Stimulated activated CD8-positive, alpha-beta memory T cell treated with anti-CD3 and anti-CD28 coated beads, Interleukin-2, amount 100 ng/mL, for 1 hour (primary cell): ENCODE measurements at places on chromosomes 7 and 10.

- no peak for DNase-seq
These were observed 18.2 kb upstream of the COL13A1 start for GRCh38 chr10:69783515-69783914.

DNA sequence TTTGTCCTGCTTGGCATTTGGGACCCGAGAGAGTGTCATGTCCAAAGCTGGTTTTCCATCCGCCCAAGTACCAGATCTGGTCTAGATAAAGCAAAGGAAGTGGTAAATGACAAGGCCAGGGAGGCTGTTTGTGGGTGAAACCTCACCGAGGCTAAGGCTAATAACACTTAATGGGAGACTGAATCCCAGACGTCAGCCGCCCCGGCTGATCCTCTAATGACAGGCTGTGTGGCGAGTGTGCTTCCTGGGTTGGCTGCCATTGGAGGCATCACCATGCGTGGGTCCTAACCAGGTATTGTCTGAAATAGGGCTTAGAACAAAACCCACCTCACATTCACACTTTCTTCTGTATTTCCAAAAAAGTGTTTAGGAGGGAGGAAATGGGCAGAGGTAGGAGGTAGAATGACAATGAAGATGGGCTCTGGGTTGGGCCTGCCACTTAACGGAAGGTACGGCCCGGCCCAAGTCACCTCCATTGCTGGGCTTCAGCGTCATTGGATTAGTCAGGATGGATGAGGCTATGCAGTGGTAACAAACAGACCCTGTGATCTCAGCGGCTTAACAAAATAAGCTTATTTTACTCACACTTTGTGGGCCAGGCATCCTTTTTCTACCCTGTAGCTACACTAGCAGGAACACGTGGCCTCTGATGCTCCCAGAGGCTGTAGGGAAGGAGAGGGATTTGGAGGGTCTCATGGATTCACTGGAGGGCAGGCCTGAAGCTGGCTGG, 59.7 kb downstream of the PROSER2 start:
- DNase-seq = no peak

GRCh38 chr7:2496375-2496774, 20.2 kb upstream of the GRIFIN start:
- no peak for DNase-seq

DNA sequence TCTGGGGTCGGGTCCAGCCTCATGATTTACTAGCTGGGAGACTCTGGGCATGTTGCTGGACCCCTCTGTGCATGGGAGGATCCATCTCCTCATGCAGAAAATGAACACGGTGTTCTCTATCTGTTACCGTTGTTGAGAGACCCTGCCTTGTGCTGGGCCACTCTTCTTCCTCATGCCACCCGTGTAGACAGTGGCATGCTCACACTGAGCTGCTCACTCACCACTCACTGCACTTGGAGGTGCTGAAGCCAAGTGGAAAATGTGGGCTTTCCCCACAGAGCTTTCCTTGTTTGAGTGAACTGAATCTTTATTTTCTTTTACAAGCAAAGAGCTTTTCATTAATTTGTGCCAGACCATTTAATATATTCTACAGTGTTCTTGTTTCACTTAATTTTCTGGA, 77.5 kb upstream of the GDF10 start:
- no peak for DNase-seq

DNA sequence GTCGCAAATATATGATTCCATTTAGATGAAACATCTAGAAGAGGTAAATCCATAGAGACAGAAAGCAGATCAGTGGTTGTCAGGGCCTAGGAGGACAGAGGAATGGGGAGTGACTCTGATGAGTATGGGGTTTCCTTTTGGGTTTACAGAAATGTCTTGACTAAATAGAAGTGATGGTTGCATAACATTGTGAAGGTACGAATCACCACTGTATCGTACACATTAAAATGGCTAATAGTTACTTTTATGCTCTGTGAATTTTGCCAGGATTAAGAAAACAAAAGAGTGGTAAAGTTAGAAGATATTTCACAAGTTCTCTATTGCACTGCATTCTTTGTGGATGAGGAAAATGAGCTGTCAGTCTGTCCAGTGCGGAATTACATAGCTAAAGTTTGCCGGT, 407.4 kb downstream of the KCNMA1 start:
- DNase-seq = no peak

- no peak for DNase-seq
These were observed 176.1 kb upstream of the TNS3 start for GRCh38 chr7:47757921-47758411.

- no peak for DNase-seq
These were observed 42.2 kb upstream of the NRF1 start for GRCh38 chr7:129569326-129569725.

DNA sequence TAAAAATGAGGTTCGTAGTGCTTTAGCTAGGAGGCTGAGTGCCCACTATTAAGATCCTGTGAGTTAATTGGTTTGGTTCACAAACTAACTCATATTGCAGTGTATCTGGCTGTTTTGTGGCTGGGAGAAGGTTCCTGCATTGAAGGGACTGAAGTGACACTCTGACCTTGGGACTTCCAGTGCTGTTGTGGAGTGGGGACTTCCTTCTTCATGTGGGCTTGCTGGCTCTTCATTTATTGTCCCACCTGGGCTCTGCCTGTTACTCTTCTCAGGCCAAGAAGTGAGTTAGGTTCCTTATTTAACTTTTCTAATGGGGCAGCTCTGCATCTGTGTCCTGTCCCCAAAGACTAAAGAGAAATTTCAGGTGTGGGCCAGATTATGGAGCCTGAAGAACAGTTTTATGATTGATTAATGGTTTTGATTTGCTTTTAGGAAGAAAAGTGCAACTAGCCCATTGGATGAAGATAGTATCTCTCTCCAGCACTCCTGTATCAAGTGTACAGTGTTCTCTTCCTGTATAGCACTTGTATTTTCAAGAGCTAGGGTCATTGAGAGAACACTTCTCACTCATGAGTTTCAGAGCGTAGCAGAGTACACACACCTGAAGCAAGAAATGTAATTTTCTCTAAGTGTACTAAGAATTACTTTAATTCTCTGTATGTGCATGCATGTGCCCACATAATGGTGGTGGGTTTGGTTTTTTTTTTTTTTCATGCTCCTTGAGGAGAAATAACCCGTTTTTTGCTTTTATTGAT, 54.8 kb downstream of the AUTS2 start:
- DNase-seq = no peak

- DNase-seq = no peak
These were observed 52.4 kb downstream of the PARP12 start for GRCh38 chr7:140010194-140010895.

DNA sequence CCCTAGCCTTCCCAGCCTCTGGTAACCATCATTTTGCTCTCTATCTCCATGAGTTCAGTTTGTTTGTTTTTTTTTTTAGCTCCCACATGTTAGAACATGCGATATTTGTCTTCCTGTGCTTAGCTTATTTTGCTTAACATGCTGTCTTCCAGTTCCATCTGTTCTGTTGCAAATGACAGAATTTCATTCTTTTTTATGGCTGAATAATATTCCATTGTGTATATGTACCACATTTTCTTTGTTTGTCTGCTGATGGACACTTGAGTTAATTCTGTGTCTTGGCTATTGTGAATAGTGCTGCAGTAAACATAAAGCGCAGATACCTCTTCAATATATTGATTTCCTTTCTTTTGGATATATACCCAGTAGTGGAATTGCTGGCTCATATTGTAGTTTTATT, 21.0 kb downstream of the DLD start:
- DNase-seq = no peak

DNA sequence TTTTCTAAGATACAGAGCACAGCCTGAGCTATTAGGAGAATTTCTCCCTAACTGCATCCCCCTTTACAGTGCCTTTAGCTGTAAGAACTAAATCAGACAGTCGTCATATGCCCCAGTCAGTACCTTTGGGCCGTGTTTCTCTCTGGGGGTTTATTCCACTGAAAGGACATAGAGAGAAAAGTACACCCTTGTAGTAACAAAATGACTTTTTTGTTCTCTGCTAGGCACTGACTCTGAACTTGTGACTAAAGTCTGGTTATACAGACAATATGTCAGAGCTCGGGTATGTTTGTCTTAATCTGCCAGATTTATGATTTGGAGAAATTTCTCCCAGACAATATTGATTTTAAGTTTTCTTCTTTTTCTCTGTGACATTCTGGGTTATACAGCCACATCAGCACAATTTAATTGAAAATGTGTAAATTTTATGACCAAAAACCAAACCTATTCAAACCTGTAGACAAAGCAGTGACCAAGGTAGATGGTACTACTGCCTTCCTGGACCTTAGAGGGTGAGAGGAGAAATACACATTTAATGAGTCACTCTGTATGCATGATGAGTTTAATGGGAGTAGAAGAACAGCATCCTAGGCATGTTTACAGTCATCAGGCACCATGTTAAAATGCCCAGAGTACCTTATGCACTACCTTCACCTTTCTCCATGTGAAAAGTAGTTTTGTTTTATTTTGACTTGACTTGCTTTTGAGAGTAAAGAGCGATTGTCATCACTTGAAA, 156.1 kb upstream of the PLXDC2 start:
- no peak for DNase-seq

DNA sequence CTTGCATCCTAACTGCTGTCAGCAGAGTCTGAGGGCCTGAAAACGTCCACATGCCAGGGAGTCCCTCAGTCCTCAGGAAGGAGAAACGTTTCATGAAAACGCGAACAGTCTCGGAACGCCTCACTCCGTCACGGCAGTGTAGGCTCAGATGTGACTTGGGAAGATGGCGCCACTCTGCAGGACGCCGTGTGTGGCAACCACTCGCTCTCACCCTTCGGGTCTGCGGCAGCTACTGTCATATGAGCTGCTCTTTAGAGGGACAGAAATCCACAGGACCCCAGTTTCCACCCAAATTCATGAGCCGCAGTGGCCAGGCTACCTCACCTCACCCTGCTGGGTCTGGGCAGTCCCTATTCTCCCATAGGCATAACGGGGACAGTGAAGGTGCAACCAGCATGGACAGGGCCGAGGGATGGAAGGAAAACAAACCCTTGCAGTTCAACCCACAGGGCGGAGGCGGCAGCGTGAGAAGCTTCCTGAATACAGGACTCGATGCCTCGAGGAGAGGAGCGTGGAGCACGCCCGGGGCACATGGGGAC, 438.3 kb downstream of the DNAJB6 start:
- DNase-seq = no peak

DNA sequence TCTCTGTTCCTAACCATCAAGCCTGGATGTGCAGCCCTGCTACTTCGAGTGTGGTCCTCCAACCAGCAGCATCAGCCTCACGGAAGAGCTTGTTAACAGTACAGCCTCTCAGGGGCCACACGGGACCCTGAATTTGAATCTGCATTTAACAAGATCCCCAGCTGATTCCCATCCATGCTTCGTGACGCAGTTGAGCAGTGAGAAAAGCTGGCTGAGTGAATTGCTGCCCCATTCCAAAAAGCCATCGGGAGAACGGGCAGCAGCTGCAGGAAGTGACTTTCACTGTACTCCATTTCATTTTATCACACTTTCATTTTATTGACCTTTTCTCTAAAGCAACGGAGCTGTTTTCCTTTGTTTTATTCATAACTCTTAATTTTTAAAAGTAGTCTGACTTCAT, 22.5 kb downstream of the FAM171A1 start:
- DNase-seq = no peak

GRCh38 chr10:103709341-103709920, 145.9 kb downstream of the SH3PXD2A start:
- no peak for DNase-seq

DNA sequence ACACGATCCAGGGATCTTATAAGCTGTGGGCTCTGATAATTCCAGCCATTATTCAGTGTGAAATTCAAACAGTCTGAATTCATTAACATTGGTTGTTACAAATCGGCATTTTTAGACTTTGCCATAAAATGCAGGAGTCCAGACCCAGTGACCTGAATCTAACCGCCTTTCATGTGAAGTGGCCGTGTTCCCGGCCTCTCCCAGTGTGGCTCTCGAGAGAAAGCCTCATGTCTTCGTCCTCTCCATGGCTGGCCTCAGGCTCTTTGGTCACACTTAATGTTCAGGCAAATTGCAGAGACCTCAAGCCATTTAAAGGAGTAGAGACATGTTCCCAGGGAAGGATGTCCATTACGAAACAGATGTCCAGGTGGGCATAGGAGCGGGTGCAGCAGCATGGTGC, 59.3 kb downstream of the CTBP2 start:
- DNase-seq = no peak

DNA sequence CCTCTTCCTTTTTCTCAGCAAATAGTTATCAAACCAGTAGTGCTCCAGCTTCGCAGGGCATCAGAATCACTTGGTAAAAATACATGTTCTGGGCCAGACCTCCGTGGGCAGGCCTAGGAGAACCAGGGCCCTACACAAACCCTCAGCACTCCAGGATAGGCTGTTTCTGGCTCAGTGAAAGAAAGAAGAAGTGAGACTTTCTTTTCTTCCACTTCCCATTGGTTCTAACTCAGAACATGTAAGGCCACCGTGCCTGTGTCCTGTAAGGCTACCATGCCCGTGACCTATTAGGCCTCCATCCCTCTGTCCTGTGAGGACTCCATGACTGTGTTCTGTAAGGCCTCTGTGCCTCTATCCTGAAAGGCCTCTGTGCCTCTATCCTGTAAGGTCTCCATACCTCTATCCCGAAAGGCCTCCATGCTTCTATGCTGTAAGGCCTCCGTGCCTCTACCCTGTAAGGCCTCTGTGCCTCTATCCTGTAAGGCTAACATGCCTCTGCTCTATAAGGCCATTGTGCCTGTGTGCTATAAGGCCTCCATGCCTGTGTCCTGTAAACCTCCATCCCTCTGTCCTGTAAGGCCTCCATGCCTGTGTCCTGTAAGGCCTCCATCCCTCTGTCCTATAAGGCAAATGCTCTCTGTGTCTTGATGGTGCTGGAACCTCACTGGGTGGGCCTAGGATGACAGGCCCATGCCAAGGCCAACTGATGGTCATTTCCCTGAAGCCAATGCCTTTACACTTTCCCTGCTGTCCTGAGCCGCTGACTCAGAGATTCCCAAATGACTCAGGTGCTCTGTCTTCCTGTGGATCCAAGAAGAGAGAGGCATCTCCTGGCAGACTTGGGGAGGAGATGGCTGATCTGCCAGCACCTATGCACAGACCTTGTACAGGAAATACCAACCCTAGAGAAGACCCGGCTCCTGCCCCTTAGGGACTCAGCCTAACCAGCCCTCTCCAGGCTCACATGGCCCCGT, 96.6 kb upstream of the CACUL1 start:
- no peak for DNase-seq

- no peak for DNase-seq
These were observed 83.8 kb upstream of the DNAJC1 start for GRCh38 chr10:22087402-22087738.
